CD4-positive, alpha-beta T cell treated with Interleukin-6 at 100 ng/mL for 8 hours (primary cell): ENCODE measurements at places on chromosomes 6 and 20.

DNA sequence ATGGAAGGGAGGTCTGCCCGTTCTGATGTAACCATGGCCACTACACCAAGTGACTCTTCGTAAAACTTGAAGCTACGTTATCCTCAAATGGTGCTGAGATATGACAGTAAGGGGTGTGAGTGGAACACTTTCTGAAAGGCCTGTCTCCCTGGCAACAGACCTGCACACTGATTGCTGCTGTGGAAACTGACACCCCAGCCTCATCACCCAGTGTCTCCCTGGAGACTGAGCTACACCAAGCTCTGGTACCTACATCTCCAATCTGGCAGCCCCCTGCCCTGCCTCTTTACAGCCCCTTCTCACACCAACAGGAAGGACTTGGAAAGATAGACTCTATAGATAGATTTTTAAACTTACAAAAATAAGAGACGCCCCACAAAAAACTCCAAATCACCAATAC is 13.2 kb downstream of the PI16 start:
- DNase-seq, result no peak

GRCh38 chr20:48892891-48893290 is 28.6 kb upstream of the ARFGEF2 start:
- DNase-seq, result no peak

- no peak for DNase-seq
These were observed 808.1 kb upstream of the MANEA start for GRCh38 chr6:94769197-94769596.

DNA sequence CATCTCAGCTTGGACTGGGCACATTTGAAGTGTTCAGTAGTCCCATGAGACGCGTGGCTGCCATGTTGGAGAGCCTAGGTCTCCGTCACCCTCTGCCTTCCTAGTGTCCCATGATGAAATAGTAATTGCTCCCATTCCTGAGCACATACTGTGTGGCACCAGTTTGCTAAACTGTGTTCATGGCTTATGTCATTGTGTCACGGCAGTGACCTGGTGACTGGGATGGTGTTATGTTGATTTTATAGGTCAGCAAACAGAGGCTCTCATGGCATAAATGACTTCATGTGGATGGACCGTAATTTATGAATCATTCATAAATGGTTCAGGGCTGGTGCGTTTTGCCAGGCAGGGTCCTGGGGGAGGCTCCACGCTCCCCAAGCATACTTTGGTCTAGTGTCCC is 3.8 kb downstream of the BCAS4 start:
- DNase-seq, result no peak

DNA sequence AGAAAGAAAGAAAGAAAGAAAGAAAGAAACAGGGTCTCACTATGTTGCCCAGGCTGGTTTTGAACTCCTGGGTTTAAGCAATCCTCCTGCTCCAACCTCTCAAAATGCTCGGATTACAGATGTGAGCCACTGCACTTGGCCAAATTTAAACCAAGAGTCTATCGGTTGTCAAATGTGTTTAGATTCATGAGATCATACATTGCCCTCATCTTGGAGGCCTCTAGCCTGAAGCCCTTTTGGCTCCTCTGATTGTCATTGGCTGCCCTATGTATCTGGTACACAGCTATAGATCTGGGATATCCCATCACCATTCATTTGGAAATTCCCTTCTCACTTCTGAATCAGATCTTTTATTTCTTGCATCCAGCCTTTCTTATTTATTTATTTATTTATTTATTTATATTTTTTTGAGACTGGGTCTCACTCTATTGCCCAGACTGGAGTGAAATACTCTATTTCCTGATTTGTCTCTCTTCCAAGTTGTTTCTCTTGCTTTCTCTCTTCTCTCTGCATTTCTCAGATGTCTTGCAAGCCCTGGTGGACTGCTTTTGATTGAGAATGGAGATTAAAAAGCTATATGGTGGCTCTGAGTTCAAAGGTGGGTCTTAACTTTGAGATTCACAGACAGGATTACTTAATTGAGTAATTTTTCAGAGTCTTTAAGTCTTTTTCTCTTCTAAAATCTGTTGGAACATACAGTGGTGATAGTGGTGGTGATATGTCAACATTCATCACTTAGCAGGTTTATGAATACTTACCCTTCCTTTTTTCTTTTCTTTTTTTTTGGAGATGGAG is 121.9 kb downstream of the GJA1 start:
- no peak for DNase-seq

DNA sequence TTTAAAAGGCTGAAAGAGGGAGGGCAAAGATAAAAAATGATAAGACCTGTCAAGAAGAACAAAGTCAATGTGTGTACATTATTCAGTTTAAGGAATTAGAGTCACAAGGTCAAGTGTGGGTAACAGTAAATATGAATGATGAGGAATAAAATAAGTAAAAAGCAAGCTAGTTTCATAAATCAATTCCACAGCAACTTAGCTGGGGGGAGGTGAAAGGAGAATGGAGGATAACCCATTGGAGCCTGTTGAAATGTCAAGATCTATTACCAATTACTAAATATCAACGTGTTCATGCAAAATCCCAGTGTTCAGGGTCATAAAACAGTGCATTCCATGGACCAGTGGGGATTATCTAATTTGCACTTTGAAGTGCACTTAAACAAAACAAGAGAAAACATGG is 242.9 kb downstream of the TBX18 start:
- DNase-seq, result no peak

DNA sequence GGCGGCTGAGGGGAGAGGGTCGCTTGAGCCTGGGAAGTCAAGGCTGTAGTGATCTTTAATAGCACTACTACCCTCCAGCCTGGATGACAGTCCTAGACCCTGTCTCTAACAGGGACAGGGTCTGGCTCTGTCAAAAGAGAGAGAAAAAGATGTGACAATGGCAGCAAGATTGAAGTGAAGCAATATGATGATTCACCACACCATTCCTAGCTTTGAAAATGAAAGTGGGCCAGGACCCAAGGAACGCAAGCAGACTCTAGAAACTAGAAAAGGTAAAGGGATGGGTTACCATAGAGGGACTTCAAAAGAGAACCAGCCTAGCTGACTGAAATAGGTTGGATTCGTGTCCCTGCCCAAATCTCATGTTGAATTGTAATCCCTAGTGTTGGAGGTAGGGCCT is 426.9 kb downstream of the HTR1B start:
- DNase-seq, result no peak

GRCh38 chr20:24657196-24657595 is 187.8 kb downstream of the SYNDIG1 start:
- no peak for DNase-seq

DNA sequence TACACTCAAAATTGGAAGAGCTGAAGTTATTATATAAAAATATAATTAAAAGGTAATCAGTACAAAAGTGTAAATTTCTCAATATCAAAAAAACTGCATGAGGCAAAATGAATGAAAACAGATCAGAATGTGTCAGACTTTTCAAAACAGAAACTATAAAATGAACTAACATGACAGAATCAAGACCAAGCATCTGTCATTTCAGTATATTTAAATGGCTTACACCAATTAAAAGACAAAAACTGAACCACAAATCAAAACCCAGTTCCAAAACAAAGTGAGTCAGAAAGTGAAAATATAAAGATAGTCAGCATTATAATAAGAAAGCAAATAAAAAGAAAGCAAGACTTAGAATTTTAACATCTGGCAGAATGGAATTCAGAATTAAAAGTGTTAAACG is 289.7 kb downstream of the UBE3D start:
- DNase-seq, result no peak

GRCh38 chr20:45320948-45321595 is 13.0 kb upstream of the MATN4 start:
- peak; percentile 19 for DNase-seq

DNA sequence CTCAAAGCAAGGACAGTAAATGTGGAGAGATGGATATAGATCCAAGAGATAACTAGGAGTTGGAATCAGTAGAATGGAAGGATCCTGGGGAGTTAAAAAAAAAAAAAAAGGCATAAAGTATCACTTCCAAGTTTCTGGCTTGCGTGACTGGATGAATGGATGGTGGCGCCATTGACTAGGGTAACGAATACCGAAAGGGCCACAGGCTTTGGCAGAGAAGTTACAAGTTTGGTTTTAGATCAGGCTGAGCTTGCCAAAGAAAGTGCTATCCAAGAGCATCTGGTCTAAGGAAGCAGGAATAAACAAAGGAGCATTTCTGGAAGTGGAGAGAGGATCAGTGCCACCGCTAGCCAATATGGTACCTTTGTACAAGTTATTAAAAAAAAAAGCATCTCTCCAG is 17.5 kb downstream of the L3MBTL1 start:
- DNase-seq, result no peak

GRCh38 chr6:107823047-107823557 is 1.0 kb downstream of the SCML4 start:
- peak; percentile 65 for DNase-seq

DNA sequence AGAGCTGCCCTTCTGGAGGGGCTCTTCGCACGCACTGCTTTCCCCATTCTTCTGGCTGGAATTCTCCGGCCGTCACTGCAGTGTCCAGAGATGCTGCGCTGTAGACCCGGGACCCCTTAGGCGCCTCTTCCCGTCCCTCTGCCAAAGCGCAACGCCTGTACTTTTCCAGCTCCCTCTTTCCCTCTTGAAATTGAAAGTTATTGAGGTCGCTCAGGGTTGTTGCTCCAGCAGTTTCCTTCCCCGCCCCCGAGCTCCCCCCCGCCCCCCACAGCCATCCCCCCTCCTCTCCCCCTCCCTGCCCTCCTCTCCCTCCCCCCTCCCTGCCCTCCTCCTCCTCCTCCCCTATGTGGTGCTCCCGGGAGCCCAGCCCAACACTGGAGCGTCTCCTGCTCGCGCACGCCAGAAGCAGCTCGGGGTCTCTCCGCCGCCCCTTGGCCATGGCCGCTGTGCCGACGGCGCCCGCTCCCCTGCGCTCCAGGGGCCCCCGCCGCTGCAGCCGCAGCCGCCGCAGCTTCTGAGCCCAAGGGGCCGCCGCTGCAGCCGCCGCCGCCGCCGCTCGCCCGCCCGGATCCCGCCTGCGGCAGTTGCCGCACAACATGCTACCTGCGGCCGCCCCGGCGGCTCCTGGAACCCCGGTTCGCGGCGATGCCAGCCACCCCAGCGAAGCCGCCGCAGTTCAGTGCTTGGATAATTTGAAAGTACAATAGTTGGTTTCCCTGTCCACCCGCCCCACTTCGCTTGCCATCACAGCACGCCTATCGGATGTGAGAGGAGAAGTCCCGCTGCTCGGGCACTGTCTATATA is at the start of gene RSPO3:
RSPO3 (plus strand) TSS at position 374 of the 804 bp plus-strand sequence. CDS start 522 bp downstream, outside the sequence.
- DNase-seq, result no peak

GRCh38 chr6:6392214-6393068 is 72.0 kb upstream of the F13A1 start:
- DNase-seq, result no peak

DNA sequence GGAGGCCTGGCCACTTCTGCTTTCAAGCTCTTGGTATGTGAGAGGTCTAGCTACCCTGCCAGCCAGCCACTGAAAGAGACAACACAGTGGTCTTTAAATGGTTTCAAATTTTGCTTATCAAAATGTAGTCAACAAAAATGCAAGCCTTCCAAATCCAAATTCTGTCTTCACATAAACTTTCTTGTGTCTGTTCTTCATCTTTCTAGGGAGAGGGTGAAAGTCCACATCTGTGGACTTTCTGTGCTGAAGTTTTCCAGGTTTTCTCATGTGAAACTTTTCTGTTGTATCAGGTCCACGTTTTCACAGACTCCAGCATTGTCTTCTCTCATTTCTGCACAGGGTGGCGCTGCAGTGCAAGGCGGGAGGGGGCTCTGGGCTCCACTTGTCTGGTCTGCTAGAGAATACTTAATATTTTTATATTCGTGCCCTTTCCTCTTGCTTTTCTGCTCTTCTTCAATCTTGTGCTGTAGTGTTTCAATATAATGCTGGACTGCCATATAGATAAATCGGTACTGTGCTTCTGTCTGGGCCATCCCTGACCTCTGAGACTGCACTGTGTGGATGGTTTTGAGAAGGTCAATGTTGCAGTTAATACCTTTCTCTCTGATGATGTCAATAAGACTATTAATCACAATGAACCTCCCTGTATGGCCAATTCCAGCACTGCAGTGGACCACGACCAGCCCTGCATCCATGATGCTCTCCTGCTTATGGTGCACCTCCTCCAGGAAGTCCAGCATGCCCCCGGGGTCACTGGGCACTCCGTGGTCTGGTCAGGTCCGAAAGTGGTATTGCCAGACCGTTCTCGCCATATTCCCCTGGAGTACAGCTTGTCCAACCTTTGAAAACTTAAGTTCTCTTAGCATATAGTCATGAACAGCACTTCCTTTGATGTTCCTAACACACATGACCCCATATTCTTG is 161.6 kb upstream of the TNFAIP3 start:
- peak; percentile 56 for DNase-seq

- DNase-seq, result no peak
These were observed 76.8 kb upstream of the SYNDIG1 start for GRCh38 chr20:24392612-24393011.

- no peak for DNase-seq
These were observed 25.2 kb downstream of the UCKL1 start for GRCh38 chr20:63930971-63931553.

- no peak for DNase-seq
These were observed 155.0 kb downstream of the RALGAPA2 start for GRCh38 chr20:20557406-20557805.

DNA sequence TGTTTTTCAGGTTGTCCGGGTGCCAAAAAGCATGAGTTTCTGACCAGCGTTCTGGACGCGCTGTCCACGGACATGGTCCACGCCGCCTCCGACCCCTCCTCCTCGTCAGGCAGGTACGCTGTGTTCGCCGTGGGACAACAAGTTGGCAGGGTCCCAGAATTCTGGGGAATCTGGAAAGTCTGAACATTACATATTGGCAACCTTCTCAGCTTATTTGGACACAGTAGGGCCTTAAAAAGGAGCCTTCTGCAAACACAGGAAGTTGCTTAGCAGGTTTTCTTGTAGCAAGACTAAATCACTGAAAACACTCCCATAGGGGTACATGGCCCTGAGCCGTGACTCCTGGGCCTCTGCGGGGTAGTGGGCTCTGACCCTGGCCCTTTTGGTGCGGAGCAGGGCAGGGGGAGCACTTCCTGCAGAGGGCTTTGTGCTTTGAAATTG is 209.7 kb downstream of the SMOC2 start:
- no peak for DNase-seq

- DNase-seq, result no peak
These were observed 12.9 kb downstream of the CDYL start for GRCh38 chr6:4788953-4789584.
